ENCODE measurements at places on chromosomes 2 and 18. TPM values are rescaled to one million over a fixed set of nuclear protein-coding genes. Genes with fewer than 3 reads are reported as not detected.

- no peak for DNase-seq
- no peak overlapping the region for H3K27ac ChIP-seq
- no peaks in the 10 kb centered on the region for H3K27me3 ChIP-seq
- no peaks in the 10 kb centered on the region for H3K4me1 ChIP-seq
- H3K36me3 ChIP-seq, result no peaks in the 10 kb centered on the region
- H3K4me3 ChIP-seq, result no peak overlapping the region
Observed at GRCh38 chr2:163252199-163252598, 413.6 kb upstream of the KCNH7 start.

- H3K27me3 ChIP-seq, result peaks cover 34% of the 10 kb centered on the region
- no peaks in the 10 kb centered on the region for H3K4me1 ChIP-seq
- DNase-seq, result no peak
- H3K36me3 ChIP-seq, result no peaks in the 10 kb centered on the region
Observed at GRCh38 chr18:59038295-59039039, 101.2 kb upstream of the SEC11C start.

- no peak overlapping the region for H3K27ac ChIP-seq
- H3K4me1 ChIP-seq, result peaks cover 13% of the 10 kb centered on the region
- no peak overlapping the region for H3K4me3 ChIP-seq
- H3K36me3 ChIP-seq, result peaks cover 5% of the 10 kb centered on the region
- no peak for DNase-seq
Observed at GRCh38 chr18:79537758-79538157, 141.8 kb upstream of the CTDP1 start.

GRCh38 chr2:241412144-241412543 is 56.1 kb downstream of the FARP2 start:
- DNase-seq, result no peak
- no peak overlapping the region for H3K27ac ChIP-seq
- no peak overlapping the region for H3K4me3 ChIP-seq
- peaks cover 13% of the 10 kb centered on the region for H3K36me3 ChIP-seq
- peaks cover 6% of the 10 kb centered on the region for H3K4me1 ChIP-seq

The ADD2 gene
- total RNA-seq, result 0.34 TPM

The GRB14 gene
- total RNA-seq, result 0.91 TPM
